Vagina (tissue), 2 donors: ENCODE measurements at places on chromosomes 2 and 18. TPM values are rescaled to one million over a fixed set of nuclear protein-coding genes. Genes with fewer than 3 reads are reported as not detected.

The SP5 gene
- total RNA-seq: 1.7 TPM

The SULT1C4 gene
- 8.8 TPM for total RNA-seq

DNA sequence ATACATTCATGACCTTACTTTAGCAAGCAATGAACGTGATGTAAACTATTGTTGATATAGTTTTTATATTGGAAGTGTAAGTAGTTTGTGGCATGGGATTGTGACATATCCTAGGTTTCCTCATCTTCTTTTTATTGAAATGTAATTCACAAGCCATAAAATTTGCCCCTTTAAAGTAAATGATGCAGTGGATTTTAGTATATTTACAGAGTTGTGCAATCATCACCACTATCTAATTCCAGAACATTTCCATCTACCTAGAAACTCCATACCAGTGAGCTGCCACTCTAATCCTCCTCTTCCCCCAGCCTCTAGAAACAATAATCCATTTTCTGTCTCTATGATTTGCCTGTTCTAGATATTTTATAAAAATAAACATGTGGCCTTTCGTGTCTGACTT lies 10.7 kb upstream of the CASP10 start:
- no peak for DNase-seq

GRCh38 chr2:208099682-208100470 lies 24.4 kb downstream of the CRYGD start:
- no peak for DNase-seq

GRCh38 chr2:100029460-100029859 lies 112.9 kb downstream of the AFF3 start:
- DNase-seq: no peak

DNA sequence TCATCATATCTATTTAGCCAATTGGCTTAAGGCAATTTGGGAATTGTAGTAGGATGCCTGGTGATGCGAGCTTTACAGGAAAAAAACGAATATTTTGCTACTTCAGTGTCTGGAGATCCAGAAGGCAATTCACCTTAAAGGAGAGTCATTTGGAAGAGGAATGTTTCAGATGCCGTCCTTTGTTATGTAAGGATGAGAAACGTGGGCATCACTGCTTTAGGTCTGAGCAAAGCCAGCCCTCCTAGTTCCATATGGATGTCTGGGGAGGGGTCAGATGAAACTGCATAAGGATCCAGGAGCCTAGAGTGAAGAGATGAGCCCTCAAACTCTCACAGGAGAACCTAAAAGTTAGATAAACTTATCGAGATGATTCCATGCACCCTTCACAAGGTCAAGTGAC lies 30.9 kb upstream of the DOCK10 start:
- no peak for DNase-seq

DNA sequence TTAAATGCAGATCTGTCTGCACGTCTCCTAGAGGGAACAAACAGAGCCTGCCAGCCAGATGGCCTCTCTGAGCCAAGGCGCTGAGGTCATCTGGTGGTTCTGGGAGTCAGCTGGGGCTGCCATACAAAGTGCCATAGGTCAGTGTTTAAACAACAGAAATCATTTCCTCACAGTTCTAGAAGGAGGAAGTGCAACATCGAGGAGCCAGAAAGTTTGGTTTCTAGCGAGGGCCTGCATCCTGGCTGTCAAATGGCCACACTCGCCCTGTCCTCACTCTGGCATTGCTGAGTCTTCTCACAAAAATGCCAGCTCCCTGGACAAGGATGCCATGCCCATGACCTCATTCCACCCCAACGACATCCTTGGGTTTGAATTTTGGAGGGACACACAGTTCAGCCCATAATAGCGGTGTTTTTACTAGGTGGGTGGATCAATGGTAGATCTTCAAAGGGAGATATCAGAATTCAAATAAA lies 59.6 kb downstream of the MYT1L start:
- no peak for DNase-seq
